ENCODE measurements at places on chromosomes 5 and 9. TPM values are rescaled to one million over a fixed set of nuclear protein-coding genes. Genes with fewer than 3 reads are reported as not detected.

GRCh38 chr5:55509097-55509496, 25.7 kb downstream of the PLPP1 start:
- no peak for DNase-seq

DNA sequence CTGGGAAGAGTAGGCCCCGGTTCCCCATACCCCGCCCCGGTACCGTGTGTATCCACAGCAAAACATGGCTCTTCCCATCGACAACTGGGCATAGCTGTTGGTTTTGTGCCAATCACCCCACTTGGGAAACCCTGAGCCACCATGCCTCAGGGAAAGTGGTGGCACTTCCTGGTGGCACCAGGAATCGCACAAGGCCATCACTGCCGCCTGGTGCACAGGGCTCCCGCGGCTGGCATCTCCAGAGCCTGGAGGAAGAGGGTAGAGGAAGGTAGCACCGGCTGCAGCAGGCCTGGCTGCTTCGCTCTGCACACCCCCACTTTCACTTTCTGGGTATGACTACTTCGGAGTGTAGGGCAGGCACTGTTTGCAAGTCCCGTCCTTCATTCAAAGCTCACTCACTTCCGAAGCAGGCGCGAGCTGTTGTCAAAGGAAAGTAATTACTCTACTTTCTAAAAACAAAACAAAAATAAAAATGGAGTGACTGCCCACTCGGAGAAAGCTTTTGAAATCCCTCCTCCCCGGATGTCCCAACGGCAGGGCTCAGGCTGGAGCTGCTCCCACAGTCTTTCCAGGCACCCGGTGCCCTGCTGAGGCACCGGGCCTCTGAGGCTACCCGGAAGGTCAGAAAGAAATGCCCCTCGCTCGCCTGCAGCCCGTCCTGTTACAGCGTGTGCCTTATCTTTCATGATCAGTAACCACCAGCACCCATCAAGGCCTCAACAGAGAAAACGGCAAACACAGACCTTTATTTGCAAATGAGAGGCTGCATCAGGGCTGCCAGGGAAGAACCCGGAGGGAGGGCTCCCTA, 2.0 kb downstream of the BRD3 start:
- peak; percentile 71 for DNase-seq

GRCh38 chr9:91348191-91348807, 13.4 kb downstream of the AUH start:
- DNase-seq: no peak

- DNase-seq: no peak
These were observed 12.4 kb downstream of the NACC2 start for GRCh38 chr9:136082496-136083361.

DNA sequence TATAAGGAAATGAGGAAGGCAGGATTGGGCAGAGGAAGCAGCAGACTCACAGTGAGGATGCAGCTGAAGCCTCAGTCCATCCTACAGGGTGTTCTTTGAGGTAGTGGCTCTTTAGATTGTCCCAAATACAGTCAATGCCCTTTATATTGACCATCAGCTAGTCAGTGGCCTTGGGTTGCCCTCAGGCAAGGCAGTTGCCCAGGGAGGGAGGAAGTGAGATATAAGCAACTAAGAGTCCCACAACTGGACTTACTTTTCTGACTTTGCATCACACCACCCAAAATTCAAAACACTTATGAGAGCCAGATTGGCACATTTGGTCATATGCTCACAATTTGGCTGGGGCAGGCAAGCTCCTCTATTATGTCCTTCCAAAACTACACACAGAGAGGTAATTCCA, 9.4 kb upstream of the SLC12A2 start:
- no peak for DNase-seq

GRCh38 chr5:1643651-1644392, 120.1 kb upstream of the LPCAT1 start:
- peak; percentile 17 for DNase-seq

DNA sequence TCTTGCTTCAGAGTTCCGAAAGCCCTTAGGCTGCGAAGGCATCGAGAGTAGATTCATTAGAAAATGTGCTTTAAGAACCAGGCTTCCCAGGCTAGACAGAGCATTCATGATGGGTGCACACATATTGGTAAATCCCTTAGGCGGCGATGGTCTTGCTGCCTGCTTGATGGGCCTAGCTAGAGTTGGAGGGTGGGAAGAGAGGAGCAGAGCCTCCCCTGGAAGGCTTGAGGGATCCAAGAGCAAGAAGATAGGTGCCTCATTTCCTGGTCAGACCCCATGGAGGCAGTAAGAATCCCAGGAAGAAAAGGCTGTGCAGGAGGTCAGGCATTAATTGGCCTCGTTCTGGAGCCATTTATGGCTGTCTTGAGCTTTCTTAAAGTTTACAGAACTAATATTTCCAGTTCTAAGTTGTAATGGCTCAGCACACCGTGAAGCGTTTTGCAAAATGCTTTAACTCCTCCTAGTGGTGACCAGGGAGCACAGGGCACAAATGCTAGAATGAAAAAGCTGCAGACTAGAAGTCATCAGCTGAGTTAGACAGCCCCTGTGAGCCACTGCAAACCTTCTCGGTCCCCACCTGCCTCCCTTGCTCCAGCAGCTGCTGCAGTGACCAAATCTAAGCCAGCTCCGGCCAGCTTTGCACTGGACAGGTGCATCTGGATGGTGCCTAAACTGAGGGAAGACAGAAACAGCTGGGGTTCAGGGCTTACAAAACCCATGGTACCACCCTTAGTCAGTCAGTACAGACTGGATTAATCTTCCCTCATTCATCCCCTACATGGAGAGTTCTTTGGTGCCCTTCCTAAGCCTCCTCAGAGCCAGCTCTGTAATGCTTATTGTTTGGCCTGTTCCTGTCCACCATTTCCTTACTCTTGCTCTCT, 14.7 kb downstream of the SLC45A2 start:
- peak; percentile 14 for DNase-seq

DNA sequence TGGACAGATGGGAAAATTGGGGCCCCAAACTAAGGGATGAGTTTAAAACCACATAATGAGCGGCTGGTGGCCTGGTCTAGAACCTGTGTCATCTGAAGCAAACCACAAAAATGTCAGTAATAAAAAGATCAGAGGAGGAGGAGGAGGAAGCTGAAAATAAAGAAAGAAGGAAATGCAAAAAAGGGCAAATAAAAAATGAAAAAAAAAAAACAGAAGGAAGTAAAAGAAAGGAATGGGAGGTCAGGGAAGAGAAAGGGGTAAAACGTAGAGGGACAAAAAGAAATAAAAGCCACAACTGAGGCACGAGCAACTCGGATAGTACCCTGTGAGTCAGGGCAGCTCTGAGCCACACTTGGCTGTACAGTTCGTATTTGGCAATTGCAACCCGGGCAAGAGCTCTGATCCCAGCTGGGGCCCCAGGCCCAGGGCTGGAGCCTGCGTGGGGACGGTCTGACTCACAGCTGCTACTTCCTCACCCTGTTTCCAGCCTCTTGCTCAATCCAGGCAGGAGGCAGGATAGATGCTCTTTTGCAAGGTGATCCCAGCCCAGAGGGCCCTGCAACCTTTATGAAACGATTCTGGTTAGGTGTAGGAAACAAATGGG, 137.9 kb upstream of the TRIM32 start:
- no peak for DNase-seq

DNA sequence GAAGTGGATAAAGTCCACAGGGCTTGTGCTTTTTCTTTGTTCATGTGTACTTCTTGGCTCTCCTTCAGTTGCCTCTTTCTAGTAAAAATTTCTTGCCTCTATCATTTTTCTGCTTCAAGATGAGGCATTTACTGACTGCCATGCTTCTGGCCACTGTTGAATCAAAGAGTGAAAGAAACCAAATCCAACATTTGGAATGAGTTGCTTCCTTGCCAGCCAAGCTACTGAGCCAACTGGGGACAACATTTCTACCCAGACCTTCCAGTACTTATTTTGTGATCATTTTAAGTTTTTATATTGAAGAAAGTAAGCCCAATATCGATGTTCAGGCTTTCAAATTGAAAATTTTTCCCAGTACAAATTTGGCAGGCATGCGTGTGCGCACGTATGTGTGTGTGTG, 73.2 kb downstream of the SNCAIP start:
- DNase-seq: no peak

DNA sequence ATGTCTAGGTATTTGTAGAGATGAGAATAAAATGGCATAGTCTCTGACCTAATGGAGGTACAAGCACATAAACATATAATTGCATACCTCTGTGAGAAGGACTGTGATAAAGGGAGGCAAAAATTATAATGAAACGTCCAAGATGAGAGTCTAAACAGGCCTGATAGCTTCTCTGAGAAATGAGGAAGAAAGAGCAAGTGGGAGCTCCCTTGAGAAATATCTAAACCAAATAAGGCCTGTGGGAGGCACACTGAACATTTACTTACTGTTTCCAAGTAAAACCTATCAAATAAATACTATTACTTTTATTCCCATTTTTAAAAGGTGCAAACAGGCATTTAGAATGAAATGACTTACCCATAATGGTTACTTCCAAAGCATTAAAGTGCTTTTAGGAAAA, 125.6 kb upstream of the PAPPA start:
- no peak for DNase-seq

GRCh38 chr5:58259685-58260152, 200.2 kb downstream of the PLK2 start:
- no peak for DNase-seq

GRCh38 chr9:120734607-120735410, 20.5 kb upstream of the MEGF9 start:
- DNase-seq: no peak

- DNase-seq: no peak
These were observed 179.2 kb downstream of the MACROH2A1 start for GRCh38 chr5:135219868-135220267.

INSL4 gene
- not detected for total RNA-seq

PCDHB2 gene
- total RNA-seq: not detected

CDKN2AIPNL gene
- total RNA-seq: 17.2 TPM

ZNF608 gene
- total RNA-seq: 17.4 TPM

CDH9 gene
- total RNA-seq: not detected
